SHP77 treated with DMSO at 0.1 percent for 48 hours (cell line): ENCODE measurements at places on chromosomes 3 and 15.

DNA sequence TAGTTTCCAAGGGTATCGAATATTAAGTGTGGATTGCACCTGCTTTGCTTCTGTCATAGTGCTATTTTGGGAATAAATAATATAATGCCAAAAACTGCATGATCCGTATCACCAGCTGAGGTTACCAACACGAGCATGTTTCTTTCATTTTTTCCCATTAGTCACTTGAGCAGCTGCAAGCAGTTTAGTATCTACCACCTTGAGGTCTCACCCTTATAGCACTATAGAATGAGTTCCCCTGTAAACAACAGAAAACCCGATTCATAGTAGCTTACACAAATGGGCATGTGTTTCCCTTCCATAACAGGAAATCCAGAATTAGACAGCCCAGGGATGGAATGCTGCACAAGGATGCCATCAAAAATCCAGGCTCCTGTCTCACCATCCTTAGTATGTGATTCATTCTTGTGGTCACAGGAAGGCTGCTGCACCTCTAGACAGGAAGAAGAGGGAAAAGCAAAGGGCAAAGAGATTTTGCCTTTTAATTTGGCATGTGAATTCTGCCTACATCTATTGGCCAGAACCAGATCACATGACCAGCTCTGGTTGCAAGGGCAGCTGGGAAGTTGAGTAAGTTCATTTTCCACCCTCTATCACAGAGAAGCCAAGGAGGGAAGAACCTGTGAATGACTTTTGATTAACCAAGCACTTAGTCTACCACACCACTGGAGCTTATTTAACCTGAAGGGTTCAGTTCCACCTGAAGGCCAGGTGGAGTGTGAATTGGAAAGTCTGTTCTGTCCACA is 91.3 kb upstream of the SLC25A36 start:
- no peak for DNase-seq

- DNase-seq, result no peak
Observed at GRCh38 chr3:45681221-45681620, 8.0 kb upstream of the SACM1L start.

DNA sequence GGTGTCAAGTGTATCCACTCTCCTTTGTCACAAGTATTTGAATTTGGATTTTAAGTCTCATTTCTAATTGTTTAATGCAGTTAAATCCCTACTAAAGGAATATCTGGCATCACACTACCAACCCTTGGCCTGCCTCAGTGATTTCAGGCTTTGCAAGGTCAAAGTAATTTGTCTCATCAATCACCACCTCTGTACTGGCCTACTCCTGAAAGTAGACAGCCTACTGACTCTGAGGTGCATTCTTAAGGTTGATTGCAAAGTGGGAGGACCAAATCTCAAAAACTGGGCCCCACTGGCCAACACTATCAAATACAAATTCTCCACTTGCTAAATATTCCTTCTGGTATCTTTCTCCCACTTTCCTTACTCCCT is 851 bp upstream of the TEX55 start:
- DNase-seq, result no peak

GRCh38 chr3:166580561-166580960 is 743.3 kb upstream of the BCHE start:
- no peak for DNase-seq

- DNase-seq, result no peak
Observed at GRCh38 chr15:50055750-50056157, 63.3 kb downstream of the ATP8B4 start.

DNA sequence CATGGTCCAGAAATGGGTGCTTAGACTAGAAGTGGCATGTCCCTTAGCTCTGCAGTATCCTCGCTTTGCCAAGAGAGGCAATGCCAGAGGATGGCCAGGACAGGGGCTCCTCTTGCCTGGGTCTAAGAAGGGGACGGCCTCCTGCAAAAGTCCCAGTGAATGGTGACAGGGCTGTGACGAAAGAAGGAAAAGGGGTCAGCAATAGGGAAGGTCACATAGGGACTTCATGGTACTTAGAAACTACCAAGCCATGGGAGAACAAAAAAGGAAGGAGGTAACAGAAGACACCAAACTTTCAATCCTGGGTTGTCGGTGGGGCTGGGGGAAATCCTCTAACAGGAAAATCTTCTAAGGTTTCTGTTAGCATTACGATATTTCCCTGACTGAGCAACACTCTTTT is 36.2 kb upstream of the ATOSA start:
- no peak for DNase-seq

- DNase-seq, result no peak
Observed at GRCh38 chr3:82940124-82940523, 1178.7 kb upstream of the GBE1 start.

- no peak for DNase-seq
Observed at GRCh38 chr3:46615050-46615775, 2.9 kb downstream of the FAM240A start.

GRCh38 chr3:37882711-37883110 is 21.0 kb downstream of the CTDSPL start:
- DNase-seq, result no peak

- no peak for DNase-seq
Observed at GRCh38 chr3:125069452-125069851, 13.7 kb upstream of the HEG1 start.

DNA sequence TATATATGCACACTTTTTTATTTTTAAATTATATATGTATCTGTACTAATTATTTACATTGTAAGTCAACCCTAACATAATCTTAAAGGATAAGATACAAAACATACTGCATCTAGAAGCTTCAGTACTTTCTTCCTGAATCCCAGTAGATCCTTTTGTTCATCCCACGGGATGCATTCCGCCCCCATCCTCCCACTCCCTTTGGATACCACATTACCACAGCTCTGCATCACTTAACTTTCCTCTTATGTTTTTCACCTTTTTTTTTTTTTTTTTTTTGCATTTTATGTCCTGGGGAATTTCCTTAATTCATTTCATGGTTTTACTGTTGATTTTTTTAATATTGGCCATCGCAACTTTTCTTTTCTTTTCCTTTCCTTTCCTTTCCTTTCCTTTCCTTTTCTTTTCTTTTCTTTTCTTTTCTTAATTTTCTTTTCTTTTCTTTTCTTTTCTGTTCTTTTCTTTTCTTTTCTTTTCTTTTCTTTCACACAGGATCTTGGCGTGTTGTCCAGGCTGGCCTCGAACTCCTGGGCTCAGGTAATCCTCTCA is 3.0 kb downstream of the OPA1 start:
- DNase-seq, result no peak

- no peak for DNase-seq
Observed at GRCh38 chr15:63291507-63291906, 14.1 kb downstream of the APH1B start.

- DNase-seq, result no peak
Observed at GRCh38 chr3:112931736-112932521, 43.0 kb downstream of the CD200R1 start.

- DNase-seq, result no peak
Observed at GRCh38 chr3:38960042-38960622, 91.6 kb downstream of the SCN11A start.

GRCh38 chr15:60406513-60407414 is 9.0 kb upstream of the ANXA2 start:
- DNase-seq, result no peak

DNA sequence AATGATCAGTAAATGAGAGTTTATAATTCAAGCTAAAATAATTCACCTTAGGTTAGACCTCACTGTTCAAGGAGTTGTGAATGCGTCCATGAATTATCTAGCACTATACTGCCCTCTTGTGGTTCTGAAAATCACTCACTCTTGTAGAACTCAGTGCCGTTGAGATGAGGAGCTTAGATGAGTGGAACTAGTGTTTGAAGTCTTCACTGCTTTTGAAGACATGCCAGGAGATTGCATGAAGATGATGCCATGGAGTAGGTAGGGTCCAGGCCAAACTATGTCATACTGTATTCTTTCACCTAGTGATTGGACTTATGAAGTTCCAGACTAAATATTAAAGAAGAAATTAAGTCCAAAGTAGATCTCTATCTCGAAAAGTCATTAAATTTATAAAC is 28.8 kb downstream of the LYSMD4 start:
- DNase-seq, result peak; percentile 47

DNA sequence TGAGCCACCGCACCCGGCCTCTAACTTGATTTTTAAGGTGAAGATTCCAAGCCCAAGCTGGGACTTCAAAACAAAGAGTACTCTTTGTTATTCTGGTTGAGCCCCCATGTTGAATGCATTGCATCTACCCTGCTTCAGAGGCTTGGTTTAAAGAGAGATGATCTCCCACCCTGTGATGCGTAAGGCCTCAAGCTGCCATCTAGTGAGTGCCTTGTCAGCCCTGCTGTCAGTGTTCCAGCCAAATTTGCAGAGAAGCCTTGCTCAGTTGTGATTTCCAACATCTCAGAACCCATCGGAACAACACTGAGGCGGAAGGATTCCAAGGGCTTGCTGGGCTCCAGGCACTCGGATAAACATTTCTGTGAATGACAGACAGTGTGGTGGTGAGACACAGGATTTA is 210.7 kb upstream of the RGMA start:
- DNase-seq, result no peak

DNA sequence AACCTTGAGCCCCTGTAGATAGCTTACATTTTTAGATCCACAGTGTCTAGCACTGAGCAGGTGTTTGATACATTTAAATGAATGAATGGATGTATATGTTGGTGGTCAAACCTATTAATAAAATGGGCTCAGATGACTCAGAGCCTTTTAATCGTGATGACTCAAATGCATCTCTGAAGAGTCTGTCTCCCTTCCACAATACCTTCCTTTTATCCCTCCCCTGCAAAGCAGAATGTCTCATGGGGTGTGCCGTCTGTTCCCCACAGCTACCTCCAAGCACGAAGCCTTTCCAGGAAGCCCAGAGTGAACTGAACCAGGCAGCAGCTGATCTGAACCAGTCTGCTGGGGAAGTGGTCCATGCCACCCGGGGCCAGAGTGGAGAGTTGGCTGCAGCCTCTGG is 303.5 kb upstream of the TPM1 start:
- DNase-seq, result no peak

DNA sequence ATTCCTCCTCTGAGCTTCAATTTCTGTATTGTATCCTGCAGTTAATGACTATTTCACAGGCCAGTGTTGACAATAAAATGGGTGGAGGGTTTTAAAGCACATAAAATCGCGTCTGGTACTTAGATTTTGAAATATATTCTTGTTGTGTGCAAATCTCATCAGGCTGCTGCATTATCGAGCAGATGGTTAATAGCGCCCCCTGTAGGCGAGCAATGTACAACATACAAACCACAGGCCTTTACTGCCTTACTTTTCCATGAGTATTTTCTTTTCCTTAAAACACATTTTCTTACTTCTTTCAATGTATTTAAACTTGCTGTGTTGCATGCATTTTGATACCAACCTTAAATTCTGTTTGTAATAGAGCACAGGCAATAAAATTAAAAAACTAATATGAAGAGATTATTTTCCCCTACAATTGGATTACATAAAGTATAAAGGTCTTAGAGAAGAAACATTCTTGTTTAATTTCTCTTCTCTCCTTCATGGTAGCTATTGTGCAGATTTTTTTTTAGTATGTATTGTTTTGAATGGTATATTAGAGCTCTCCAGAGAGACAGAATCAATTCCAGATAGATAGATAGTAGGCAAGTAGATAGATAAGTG is 608.4 kb downstream of the CADM2 start:
- DNase-seq, result no peak

- DNase-seq, result no peak
Observed at GRCh38 chr15:41806291-41807181, 21.4 kb upstream of the JMJD7 start.

- peak; percentile 38 for DNase-seq
Observed at GRCh38 chr3:177721864-177722785, 524.8 kb upstream of the TBL1XR1 start.

DNA sequence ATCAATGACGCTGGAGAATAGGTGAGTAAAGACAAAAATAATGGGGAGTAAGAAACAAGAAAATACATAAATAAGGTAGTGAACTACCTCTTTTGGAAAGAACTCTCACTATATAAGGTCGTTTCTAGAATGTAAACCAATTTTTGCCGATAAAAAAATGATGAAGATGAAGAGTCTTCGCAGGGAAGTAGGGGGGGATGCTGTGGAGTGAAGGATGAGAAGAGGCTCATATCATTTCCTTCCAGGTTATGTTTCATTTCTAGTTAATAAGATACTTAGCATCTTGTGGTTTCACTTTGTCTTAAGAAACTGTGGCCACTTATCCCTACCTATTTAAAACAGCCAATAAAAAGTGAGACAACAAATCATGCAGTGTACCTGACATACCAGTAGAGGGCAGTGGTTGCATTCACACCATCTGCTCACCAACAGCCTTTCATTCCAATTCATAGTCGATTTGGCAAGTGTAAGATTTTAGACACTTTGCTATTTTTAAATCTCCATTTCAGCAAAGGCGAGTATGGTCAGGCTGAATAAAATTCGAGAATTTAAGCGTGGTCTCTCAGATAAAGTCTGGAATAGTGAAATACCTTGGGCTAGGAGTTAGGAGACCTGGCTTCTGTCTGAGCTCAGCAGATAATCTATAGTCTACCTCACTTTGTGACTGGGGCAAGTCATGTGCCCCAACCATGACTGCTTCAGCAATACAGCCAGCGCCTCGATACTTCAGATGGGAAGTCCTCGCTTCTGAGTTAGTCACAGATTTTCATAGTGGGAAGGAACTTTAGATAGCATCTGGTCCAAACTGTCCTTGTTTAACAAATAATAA is 28.9 kb upstream of the ICE2 start:
- DNase-seq, result peak; percentile 20

- DNase-seq, result no peak
Observed at GRCh38 chr3:13866041-13866965, 13.6 kb downstream of the WNT7A start.

- DNase-seq, result no peak
Observed at GRCh38 chr3:162605651-162606204, 1109.1 kb downstream of the OTOL1 start.

DNA sequence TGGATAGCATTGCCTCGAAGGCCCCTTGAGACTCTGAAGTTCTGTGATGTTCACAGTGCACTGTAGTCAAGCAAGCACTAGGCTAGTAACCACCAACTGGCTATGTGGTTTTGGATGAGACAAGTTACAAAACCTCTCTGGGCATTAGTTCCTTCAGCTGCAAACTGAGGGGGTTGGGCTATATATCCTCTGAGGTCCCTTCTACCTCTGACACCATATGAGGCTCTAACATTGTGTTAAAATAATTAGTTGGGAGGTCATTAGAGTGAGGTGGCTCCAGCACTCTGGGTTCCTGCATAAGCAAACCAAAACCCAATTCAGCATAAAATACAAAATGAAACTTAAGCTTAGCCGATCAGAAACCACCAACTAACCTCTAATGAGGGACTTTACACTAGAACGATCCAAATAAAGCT is 209.5 kb upstream of the LRRN1 start:
- DNase-seq, result no peak

DNA sequence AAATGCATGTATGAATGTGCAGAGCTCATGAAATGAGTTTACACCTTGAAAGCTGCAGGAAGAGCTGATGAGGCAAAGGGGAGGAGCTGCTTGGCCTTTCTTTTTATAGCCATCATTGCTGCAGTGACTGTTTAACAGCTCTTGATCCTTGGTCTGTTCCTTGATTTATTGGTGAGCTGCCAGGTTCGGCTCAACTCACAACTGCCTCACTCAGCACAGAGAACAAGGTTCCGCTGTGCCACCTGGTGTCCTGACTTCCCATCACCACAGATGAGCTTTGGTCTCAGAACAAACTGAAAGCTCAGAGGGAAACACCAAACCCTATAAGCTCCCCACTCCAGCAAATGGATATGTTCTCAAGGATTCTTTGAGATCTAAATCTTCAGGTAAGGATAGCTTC is 626.1 kb downstream of the MAGI1 start:
- peak; percentile 26 for DNase-seq

- DNase-seq, result no peak
Observed at GRCh38 chr15:42511007-42511391, 15.6 kb downstream of the SNAP23 start.

- no peak for DNase-seq
Observed at GRCh38 chr15:95626501-95627361, 703.8 kb upstream of the NR2F2 start.

- no peak for DNase-seq
Observed at GRCh38 chr15:61556037-61556648, 327.0 kb upstream of the RORA start.
